ENCODE measurements at places on chromosomes 7 and 10. TPM values are rescaled to one million over a fixed set of nuclear protein-coding genes. Genes with fewer than 3 reads are reported as not detected.

The NAT16 gene
- total RNA-seq = not detected

The ANKRD61 gene
- total RNA-seq = not detected

The SPDYE18 gene
- 0.63 TPM for total RNA-seq

The FOXI2 gene
- not detected for total RNA-seq

The DGKI gene
- total RNA-seq = 13.3 TPM

The OPALIN gene
- not detected for total RNA-seq

The SYT15 gene
- 2.5 TPM for total RNA-seq

The LCOR gene
- total RNA-seq = 91.7 TPM

The CRPPA gene
- total RNA-seq = 15.4 TPM

GRCh38 chr10:77328272-77328816 is 309.3 kb downstream of the KCNMA1 start:
- DNase-seq = no peak

GRCh38 chr10:30828164-30828563 is 198.6 kb upstream of the LYZL2 start:
- DNase-seq = no peak

DNA sequence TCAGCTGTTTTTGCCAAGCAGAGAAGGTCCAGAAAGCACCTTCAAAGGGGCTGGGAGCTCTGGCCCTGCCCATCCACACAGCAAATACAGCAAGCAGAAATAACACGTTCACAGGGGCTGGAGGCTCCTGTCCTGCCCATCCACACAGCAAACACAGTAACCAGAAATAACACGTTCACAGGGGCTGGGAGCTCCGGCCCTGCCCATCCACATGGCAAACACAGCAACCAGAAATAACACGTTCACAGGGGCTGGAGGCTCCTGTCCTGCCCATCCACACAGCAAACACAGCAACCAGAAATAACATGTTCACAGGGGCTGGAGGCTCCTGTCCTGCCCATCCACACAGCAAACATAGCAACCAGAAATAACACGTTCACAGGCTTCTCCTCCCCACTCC is 558.1 kb downstream of the PTPRN2 start:
- DNase-seq = peak; percentile 50

GRCh38 chr10:48496831-48497779 is 107.8 kb downstream of the ARHGAP22 start:
- DNase-seq = peak; percentile 13

GRCh38 chr7:100465299-100465698 is 1.2 kb upstream of the SPACDR start:
- no peak for DNase-seq

- DNase-seq = no peak
These were observed 11.8 kb downstream of the UROS start for GRCh38 chr10:125811251-125811650.

GRCh38 chr10:78581133-78581694 is 487.6 kb upstream of the ZMIZ1 start:
- no peak for DNase-seq

- DNase-seq = no peak
These were observed 1.3 kb downstream of the GUSB start for GRCh38 chr7:65980478-65981250.

- DNase-seq = no peak
These were observed 39.5 kb downstream of the LBX1 start for GRCh38 chr10:101189461-101190401.

DNA sequence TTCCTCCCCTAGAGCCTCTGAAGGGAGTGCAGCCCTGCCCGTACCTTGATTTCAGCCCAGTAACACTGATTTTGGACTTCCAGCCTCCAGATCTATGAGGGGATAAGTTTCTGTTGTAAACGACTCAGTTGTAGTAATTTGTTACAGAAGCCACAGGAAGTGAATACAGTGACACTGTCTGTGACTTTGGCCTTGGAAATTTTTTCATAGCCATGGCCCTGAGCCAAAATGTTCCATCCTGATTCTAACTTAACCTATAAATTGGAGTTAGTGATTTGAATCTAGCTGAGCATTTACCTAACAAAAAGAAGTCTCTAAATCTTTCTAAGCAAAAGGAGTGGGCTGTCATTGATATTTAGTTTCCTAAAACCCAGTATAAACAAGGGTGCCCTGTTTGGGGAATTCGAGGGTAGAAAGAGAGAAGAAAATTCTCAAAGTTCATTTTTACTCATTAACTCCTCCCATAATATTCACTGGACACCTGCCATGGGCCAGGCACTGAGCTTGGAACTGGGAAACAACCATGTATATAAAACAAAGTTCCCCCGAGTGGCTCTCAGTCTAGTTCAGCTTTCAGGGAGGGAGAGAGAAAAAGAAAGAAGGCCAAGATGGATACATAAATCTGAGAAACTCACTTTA is 162.3 kb downstream of the SKIDA1 start:
- DNase-seq = no peak

- no peak for DNase-seq
These were observed 23.6 kb downstream of the CFAP46 start for GRCh38 chr10:132918617-132919373.

- DNase-seq = no peak
These were observed 37.7 kb downstream of the CDK13 start for GRCh38 chr7:39987641-39988347.

- DNase-seq = no peak
These were observed 85.2 kb downstream of the EBF3 start for GRCh38 chr10:129878835-129879234.

DNA sequence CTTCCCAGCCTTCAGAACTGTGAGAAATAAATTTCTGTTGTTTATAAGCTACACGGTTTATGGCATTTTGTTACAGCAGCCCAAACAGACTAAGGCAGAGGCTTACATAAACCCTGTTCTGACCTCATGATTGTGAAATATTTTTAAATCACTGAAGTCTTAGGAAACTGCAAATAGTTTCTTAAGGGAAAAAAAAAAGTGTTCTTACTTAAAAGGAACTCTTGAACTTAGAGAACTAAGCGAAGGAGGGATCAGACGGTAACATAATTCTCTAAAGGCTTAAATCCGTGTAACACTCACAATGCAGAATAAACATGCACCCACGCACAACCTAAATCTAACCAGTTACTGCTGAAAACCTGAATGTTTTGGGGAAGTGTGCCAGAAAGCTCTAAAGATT is 749.1 kb upstream of the LRRTM3 start:
- no peak for DNase-seq

DNA sequence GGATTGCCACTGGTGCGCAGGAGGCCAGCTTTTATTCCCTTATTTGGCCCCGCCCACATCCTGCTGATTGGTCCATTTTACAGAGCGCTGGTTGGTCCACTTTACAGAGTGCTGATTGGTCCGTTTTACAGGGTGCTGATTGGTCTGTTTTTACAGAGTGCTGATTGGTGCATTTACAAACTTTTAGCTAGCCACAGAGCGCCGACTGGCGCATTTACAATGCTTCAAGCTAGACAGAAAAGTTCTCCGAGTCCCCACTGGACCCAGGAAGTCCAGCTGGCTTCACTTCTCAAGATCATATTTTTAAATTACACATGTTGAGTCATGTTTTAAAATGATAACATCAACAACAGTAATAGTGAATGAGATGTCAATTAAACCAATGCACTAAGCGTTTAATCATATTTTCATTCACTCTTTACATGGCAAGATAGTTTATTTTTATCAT is 128.3 kb downstream of the CUBN start:
- DNase-seq = no peak
